ENCODE measurements at places on chromosomes 4 and X.

DNA sequence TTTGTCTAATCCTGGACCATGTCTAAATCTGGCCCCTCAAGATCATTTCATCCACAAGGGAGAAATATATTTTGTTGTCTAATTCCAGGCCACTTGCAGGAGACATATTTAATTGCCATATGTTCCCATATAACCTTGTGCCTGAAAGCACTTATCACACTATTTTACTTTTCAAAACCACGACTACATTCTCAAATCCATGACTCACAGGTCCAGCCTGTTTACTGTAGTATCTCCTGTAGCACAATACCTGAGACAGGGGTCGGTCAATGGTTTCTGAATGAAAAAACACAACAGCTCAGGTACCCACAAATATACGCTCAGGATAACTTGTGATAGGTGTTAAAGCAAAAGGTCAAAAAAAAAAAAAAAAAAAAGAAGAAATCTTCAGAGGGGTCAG, 60.9 kb downstream of the SEC24D start:
- DNase-seq, result no peak

GRCh38 chrX:39264023-39264422, 462.8 kb downstream of the MID1IP1 start:
- no peak for DNase-seq

DNA sequence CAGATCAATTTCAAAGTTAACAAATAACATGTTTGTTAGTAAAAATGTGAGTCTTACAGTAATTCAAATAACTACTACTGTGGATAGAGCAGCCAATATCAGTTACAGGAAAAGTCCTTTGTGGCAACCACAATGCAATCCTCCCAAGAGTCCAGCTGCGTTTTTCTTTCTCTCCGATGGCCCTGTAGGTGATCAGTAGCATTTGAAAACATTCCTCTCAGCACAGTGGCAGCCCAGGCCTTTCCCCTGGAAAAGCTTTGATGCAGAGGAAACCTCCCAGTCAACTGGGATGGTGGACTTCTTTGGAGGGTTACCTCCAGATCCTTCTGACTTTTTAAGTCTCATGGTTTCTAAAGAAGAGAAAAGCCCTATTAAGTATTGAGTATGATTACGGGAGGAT, 18.0 kb upstream of the PDZD4 start:
- no peak for DNase-seq

- DNase-seq, result no peak
Measured at GRCh38 chr4:94446386-94446785, 5.4 kb upstream of the PDLIM5 start.

- DNase-seq, result no peak
Measured at GRCh38 chr4:157772907-157773306, 399.9 kb downstream of the GASK1B start.

- peak; percentile 41 for DNase-seq
Measured at GRCh38 chrX:4905576-4905975, 1192.1 kb upstream of the PRKX start.

DNA sequence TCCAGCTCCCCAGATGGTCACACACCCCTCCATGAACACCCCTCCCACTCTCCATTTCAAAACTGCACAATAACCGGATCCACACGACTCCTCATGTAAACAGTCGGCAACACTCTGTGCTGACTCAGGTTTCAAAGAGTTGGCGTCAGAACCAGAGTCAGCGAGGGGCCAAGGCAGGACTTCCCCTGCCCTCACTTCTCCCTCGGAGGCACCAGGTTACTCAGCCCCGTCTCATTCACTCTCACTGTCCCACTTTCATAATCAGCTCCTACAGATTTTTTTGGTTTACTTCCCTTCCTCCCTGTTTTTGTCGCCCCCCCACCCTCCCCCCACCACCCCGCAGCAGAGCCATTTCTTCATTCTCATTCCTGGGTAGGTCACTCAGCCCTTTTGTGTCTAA, 2.7 kb upstream of the TIMP1 start:
- no peak for DNase-seq

DNA sequence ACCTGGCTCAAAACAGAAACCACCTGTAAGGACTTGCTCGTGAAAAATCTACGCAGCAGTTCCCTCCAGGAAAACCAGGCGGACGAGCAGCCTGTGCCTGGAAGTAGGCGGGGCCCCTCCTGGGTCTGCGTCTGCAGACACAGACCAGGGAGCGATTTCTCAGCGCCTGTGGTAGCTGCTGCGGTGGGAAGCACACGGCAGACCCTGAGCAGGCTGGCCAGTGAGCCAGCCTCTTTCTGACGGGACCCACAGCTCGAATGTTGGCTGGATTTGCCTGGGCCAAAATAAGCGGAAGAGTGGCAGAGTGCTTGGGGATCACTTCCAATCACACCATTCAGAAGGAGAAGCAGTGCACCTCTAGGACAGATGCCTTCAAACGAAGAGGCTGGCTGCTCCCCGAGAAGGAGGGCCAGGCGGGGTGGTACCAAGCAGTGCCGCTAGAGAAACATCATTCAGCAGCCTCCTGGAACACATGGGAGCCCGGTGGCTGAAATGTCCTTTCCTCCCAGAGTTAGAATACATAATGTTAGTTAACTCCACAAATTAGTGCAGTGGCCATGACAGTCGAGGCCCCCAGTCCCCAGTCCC, 85.9 kb downstream of the GATB start:
- no peak for DNase-seq

DNA sequence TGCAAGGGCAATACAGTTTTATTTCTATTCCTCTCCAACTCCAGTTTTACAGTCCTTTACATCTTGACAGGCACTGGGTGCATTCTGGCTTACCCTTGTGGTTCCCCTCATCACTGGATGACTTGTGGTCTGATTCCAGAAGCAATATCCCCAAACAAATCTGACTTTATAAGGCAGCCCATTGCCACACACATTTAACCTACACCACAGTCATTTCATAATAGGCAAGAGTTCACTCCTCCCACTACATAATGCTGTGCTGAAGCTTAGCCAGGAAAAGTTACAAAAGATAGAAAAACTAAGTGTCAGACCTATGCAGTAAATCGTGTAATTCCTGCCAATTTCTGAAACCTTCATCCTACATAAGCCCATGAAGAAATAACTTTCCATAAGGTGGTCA, 82.9 kb upstream of the MID1IP1 start:
- DNase-seq, result no peak

DNA sequence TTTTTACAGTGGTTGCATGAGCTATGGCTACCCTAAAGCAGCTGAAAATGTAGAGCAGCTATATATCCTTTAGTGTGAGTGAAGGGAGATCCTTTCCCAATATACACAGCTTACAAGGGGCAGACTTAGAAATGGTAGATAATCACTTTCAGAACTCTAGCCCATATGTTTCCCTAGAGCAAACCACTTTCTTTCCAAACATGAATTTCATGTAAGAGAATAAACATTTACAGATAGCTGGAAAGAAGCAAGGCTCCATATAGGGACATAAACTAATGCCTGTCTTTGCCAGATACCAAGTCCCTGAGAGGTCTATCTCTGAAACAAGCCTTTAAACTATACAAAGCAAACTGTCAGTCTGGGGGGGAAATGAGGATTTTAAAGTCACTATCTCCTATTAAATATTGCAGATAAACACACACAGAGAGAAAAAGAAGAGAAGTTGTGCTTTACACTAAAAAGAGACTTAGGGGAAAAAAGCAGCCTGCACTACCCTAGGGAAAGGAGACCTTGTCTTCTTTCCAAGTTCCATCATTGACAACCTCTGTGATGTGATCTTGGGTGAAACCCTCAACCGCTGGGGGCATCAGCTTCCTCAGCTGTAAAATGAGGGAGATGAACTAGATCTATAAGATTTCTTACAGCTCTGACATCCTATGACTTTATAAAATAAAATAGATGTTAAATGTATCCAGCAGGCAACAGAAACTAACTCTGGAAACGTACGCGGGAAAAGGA, 73.6 kb downstream of the TMEM156 start:
- peak; percentile 85 for DNase-seq

DNA sequence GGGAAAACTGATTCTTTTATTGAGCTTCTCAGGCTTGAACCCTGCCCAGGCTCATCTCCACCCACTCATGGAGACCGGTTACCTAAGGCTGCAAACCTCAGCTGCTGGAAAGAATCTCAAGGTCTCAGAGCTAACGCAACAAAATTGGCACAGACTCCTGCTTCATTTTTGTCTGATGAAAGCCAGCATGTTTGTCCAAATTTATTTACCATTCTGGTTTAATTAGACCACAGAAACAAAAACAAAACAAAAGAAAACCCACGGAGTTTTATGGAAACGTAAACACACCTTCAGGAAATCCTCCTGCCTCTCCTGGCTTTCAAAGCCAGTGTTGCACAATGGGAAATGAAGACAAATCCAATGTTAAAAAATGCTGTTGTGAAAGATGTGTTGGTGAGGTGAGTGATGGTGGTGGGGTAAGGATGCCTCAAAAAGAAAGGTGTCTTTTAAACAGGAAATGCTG, 56.4 kb upstream of the PDLIM3 start:
- DNase-seq, result no peak

- DNase-seq, result no peak
Measured at GRCh38 chr4:154928640-154929257, 147.7 kb downstream of the RBM46 start.

DNA sequence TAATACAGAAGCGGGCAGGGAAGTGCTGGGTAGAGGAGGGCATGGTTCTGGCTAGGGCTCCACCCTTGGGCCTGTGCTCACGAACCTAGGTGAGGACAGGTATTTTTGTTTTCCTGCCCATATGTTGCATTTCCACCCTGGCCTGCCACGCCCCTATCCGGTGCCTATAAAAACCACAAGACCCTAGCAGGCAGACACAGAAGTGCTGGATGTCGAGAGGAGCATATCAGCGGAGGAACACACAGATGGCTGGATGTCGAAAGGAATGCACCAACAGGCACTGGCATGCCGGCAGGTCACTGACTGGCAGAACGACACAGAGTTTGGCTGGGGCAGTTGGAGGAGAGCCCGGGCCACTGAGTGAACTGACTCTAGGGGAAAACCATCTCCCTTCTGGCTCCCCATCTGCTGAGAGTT, 316.6 kb upstream of the BOD1L1 start:
- no peak for DNase-seq

GRCh38 chrX:15376956-15377355, 7.3 kb downstream of the VEGFD start:
- no peak for DNase-seq

GRCh38 chr4:13597141-13597540, 30.4 kb downstream of the BOD1L1 start:
- no peak for DNase-seq

DNA sequence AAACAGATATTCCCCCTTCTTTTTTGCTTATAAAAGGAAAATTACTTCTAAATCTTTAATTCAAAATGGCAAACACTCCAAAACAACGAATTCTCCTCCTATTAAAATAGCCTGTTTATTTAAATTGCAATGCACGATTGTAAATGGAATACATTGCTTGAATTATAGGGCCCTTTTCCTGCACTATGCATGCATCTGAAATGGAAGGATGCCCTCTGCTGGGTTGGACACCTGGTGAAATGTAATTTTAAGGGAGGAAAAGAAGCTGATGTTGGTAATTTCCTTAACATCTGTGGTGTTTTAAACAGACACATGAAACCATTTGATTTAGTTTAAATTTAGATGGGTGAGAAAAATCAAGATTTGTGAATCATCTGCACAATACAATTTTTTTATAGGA, 72.8 kb downstream of the GRXCR1 start:
- no peak for DNase-seq
